ENCODE measurements at places on chromosomes 6 and 20. TPM values are rescaled to one million over a fixed set of nuclear protein-coding genes. Genes with fewer than 3 reads are reported as not detected.

DNA sequence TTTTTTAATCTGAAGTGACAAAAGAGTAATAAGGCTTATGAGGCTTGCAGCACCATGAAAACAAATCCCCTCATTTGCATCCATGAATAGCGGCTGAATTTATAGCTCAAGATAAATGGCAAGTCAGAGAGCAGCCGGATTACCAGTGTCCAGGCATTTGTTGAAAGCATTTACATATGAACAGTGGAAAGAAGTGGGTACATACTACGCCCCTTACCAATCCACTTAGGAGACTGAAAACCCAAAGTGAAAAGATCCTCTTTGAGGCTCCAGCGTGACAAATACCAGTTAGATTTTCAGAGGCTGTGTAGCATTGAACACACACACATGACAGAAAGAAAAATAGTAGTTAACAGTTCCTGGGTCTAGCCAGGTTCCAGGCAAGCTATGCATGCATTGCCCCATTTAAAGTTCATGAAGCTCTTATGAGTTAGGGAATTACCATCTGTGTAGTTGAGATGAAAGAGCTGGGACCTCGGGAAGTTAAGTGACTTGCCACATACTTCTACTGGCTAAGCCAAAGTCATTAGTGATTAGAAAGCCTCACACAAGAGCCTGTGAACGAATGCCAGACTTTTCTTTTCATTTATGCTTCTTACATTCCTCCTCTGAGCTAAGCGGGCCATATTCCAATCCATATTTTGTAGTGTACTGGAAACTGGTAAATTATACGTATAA, 28.3 kb upstream of the NHSL1 start:
- DNase-seq, result no peak

GRCh38 chr6:153963352-153963751, 75.7 kb upstream of the OPRM1 start:
- DNase-seq, result no peak

GRCh38 chr20:38345643-38346042, 639 bp upstream of the LBP start:
- DNase-seq, result no peak

DNA sequence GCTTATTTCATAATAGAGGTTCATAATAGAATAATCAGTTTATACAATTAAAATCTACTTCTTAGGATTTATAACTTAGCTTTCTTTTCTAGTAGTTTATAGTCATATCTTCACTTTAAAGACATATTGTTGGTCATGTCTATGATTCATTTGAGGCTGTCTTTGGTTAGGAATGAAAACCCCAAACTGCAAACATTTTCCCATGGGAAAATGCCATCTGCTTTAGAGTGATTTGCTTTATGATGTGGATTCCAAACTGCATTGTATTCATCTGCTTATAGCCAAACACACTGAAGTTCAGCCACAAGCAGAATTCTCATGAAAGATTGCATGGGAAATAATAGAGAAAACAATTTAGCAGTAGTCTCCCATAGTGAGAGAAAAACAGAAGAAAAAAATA, 128.0 kb downstream of the RFPL4B start:
- no peak for DNase-seq

DNA sequence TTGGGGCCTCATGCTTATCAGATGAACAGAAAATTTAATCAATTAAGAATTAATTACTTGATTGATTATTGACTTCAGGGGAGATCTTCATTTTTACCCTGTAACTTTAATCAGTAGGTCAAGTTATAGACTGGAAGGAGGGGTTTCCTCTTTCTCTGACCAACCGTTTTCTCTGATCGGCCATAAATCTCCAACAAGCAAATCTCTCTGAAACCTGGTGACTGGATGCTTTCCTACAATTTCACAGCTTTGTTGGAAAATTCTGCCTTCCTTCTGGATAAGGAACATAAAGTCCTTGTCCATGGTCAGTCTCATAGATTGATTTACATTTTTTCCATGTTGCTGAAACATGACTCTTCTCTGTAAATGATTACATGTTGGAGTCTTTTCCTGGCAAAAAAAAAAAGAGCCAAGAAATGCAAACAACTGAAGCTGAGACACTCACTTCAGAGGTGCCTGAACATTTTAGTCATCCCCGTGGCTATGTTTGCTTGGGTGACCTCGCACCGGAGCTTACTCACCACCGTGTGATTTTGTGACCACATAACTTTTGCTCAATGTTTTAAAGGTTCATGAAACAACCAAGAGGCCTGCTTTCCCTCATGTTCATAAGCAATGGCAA, 31.0 kb downstream of the IRF4 start:
- no peak for DNase-seq

DNA sequence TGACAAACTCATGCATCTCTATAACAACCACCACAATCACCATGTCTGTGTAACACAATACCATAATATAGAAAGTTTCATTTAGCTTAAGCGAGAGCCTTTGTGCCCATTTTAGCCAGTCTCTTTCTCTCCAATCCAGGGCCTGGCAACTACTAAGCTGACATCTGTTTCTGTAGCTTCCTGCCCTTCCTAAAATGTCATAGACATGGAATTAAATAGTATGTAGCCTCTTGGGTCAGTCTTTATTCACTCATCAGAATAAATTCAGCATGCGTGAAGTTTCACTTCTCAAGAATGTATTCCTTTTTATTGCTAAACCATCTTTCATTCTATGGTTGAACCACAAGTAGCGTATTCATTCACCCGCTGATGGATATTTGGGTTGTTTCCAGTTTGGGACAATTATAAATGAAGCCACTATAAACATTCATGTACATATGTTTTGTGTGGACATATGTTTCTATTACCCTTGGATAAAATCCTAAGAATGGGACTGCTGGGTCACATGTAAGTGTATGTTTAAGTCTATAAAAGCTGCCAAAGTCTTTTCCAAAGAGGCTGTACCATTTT, 1.7 kb upstream of the TREM2 start:
- no peak for DNase-seq

Gene RBPJL
- not detected for total RNA-seq

Gene CRISP3
- total RNA-seq, result 45.5 TPM

Gene SNAI1
- 1.7 TPM for total RNA-seq

Gene PTPRK
- 49.2 TPM for total RNA-seq

Gene COL21A1
- 8.7 TPM for total RNA-seq

Gene SLC52A3
- 1.6 TPM for total RNA-seq

Gene SOX18
- 63.8 TPM for total RNA-seq

All from ovary (tissue), 10 donors.